ENCODE measurements at places on chromosomes 6 and 20.

DNA sequence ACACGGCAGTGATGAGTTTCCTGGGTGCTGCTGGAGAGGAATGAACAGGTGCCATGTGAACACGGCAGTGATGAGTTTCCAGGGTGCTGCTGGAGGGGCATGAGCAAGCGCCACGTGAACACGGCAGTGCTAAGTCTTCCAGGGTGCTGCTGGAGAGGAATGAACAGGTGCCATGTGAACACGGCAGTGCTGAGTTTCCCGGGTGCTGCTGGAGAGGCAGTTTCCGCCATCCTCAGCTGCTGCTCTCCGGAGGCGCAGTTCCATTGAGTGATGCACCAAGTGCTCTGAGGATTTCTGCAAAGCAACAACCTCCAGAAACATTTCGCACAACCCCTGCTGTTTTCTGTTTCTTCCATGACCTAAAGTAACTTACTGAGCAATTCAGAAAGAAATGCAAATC lies 155.4 kb downstream of the SMOC2 start:
- DNase-seq, result no peak

DNA sequence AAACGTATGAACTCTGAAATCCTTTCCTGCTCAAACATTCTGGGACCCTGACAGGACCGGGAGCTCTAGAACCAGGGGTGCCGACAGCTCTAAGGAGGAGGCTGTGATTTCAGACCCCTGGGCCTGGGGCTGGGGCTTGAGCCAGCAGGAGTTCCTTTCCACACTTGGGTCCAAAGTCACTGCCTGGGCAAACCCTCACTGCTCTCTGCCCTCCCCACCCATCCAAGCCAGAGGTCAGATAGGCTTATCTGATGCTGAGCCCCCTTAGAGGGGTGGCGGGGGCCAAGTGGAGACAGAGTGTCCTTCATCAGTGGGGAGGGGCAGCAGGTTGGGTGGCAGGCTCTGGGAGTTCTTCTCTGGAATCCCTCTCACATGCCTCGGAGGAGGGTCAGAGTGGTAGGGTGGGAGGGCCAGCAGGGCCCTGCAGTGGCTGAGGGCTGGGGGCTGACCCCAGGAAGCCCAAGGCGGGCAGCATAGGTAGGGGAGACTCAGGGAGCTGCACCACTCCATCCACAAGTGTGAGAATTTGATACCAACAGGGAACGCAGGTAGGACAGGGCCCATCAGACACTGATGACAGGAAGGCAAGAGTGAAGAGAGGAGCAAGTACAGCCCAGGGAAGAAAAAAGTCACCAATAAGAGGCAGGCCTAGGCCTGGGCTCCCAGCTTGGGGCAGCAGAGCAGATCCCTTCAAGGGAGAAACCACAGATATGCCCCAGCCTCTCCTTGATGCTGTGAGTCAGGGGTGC lies 121.0 kb downstream of the MRPL14 start:
- no peak for DNase-seq

DNA sequence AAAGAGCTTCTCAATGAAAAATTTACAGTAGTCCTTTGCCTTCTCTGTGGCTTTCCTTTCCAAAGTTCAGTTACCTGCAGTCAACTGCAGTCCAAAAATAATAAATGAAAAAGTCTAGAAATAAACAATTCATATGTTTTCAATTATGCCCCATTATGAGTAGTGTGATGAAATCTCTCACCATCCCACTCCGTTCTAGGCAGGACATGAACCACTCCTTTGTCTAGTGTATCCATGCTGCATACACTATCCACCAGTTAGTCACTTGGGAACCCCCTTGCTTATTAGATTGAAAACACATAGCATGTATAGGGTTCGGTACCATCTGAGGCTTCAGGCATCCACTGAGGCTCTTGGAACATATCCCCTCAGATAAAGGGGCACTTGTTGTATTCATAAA lies 80.6 kb upstream of the EYA4 start:
- DNase-seq, result no peak

- no peak for DNase-seq
Measured at GRCh38 chr20:23244156-23244915, 106.3 kb upstream of the NXT1 start.

DNA sequence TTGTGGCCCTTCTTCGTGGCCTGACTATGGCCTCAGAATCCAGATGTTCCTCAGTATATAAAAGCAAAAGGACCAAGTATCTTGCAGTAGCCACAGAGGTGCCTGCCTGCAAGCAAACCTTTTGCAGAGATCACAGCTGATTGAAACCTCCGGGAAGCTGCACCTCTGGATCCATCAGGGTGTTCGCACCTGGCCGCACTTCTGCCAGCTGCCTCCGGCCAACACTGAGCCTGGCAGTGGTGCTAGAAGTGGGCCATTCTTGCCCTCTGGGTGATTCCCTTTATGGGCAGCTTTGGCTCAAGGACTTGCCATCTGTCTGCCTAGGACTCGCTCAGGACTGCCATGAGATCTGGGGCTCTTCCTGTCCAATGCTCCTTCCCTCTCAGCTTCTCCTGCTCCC lies 214.6 kb upstream of the ECI2 start:
- no peak for DNase-seq

GRCh38 chr6:170281331-170282292 lies 9.3 kb downstream of the DLL1 start:
- no peak for DNase-seq

- DNase-seq, result no peak
Measured at GRCh38 chr20:46646659-46647380, 4.4 kb downstream of the SLC13A3 start.

DNA sequence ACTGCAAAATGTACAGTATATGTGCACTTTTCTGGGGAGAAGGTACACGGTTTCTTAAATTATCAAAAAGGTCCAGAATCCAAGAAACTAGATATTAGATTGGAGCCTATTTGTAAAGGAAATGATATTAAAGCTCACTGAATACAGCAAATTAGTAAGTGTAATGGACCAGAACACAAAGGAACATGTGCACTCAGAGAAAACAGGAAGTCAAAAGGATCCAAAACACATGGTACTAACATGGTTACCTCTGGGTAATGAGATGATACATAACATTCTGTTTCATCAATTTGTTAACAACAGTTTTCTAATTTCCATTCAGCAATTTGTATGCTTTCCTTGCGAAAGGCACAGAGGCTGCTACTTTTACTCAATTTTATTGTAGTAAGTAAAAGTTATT lies 18.7 kb downstream of the ZNF322 start:
- no peak for DNase-seq

- no peak for DNase-seq
Measured at GRCh38 chr6:56349194-56349593, 101.8 kb upstream of the COL21A1 start.

- no peak for DNase-seq
Measured at GRCh38 chr6:6975459-6976111, 132.2 kb upstream of the RREB1 start.

- no peak for DNase-seq
Measured at GRCh38 chr6:79208816-79209215, 25.7 kb downstream of the HMGN3 start.

GRCh38 chr20:59985164-59985563 lies 26.9 kb downstream of the CDH26 start:
- no peak for DNase-seq

DNA sequence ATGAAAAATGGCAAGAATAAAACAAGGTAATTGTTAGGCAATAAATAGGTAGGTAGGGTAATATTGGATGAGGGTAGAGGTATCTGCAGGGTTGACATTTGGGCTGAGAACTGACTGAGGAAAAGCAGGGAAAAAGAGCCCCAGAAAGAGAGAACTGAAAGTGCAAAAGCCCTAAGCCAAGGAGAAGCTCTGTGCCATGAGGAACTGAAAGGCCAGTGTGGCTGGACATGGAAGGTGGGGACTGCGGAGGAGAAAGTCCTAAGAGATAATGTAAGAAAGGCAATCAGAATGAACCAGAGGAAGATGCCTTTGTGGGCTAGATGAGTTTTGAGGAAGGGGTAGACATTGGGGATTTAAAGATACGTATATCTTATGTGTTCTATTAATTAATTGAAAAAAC lies 9.9 kb upstream of the HIVEP2 start:
- DNase-seq, result no peak

GRCh38 chr6:4986999-4987398 lies 16.8 kb downstream of the RPP40 start:
- no peak for DNase-seq

- no peak for DNase-seq
Measured at GRCh38 chr20:38924718-38925117, 1.5 kb upstream of the FAM83D start.

- no peak for DNase-seq
Measured at GRCh38 chr6:87093199-87093598, 1.7 kb downstream of the CGA start.

DNA sequence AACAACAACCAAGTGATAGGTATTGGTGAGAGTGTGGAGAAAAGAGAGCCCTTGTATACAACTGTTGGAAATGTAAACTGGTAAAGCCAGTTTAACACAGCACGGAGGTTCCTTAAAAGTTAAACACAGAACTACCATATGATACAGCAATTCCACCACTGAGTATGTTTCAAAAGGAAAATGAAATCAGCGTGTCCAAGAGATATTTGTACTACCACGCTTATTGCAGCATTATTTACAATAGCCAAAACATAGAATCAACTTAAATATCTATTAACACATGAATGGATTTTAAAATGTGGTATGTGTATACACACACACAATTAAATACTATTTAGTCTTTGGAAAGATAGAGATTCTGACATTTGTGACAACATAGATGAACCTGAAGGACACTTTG lies 1.1 kb downstream of the PTCHD4 start:
- DNase-seq, result no peak

DNA sequence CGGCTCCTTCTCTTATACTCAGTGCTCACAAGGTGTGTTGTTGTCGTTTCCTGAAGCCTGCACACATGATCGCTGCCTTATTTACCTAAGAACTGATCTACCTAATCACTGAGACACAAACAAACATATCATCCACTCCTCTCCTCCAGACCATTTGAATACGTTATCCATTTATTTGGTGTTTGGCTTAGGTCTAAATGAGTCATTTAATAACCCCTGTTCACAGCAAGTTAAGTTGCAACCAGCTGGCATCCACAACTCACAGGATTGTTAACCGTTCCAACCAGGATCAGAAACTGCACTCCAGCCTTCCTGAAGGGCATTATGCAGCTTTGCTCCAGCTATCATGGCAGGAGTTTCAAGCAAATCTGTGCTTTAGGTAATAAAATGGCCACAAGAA lies 511.1 kb upstream of the MAP3K7 start:
- no peak for DNase-seq

DNA sequence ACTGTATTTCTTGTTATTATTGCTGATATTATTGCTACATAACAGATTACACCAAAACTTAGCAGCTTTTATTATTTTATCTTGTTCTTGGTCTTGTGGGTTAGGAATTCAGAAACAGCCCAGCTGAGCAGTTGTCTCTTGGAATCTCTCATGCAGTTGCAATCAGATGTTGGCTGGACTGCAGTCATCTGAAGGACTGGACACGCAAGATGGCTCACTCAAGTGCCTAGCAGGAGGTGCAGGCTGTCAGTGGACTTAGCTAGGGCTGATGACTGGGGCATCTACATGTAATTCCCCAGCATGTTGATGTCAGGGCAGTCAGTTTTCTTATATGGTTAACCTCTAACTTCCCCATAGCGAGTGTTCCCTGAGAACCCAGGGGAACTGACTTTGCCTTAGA lies 128.6 kb upstream of the PLCB4 start:
- no peak for DNase-seq

- no peak for DNase-seq
Measured at GRCh38 chr6:140855520-140855919, 1277.2 kb upstream of the GJE1 start.

DNA sequence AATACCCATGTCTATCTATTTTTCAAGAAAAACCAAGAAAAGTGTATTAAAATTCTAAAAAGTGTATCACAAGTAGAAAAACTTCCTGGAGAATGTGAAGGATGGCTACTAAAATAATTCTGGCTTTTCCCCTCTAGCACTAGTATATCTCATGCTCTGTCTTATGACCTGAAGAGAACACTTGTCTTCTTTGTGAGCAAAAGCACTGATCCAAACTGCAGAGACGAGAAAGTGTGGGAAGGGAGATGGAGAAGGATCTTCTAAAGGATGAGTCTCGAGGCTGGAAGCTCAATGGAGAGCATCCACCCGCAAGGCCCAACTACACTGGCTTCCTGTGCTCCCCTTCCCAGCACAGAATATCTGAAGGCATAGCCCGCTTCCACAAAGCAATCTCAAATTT lies 23.5 kb downstream of the STX7 start:
- no peak for DNase-seq

DNA sequence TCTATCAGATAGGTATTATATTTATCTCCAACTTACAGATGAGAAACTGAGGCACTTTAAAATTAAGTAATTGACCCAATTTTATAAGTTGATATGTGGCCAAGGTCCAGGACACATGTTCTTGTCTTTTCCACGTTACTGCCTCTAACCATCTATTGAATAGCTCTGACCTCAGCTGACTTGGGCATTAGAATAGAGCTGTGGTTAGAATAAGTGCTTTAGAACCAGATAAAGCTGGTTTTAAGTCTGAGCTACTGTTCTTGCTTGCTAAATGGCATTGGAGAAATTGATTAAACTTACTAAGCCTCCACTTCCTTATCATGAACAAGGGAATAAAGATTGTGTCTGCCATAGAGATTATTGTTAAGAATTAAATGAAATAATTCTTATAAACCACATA lies 147.8 kb upstream of the DTNBP1 start:
- DNase-seq, result no peak

GRCh38 chr20:20480126-20480525 lies 112.2 kb downstream of the INSM1 start:
- no peak for DNase-seq

- no peak for DNase-seq
Measured at GRCh38 chr6:24924580-24925356, 11.0 kb downstream of the RIPOR2 start.

DNA sequence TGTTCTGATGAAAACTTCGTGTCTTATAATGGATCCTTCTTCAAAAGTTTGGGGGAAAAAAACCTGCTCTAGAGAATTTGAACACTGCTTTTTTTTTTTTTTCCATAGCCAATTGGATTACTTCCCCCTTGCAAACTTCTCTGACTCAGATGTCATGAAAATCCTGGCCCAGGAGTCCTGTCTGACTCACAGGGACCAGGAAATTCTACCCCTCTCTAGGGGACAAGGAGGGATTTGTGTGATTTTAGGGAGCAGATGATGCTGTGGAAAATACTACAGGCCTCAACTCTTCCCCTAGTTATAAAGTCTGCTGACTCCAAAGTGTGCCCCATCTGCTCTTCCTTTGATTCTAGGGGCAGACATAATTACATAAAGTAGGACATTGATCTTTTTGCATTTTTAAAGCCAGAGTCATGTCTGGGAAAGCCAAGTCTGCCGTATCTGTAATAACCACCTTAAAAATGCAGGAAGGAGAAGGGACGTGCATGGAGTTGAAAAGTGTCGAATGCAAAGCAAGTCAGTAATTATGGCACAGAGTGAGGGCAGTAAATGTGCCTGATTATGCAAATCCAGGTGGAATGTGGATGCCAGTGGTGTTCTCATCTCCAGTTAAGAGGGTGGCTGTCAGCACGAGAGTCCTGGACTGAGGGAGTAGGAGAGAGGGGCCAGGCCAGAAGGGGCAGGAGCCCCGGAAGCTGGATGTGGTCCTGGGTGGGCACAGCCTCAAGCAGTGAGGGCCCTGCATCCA lies 144.3 kb upstream of the SULF2 start:
- no peak for DNase-seq

GRCh38 chr20:56032251-56032650 lies 26.9 kb upstream of the CBLN4 start:
- DNase-seq, result no peak
